CD4-positive, CD25-positive, alpha-beta regulatory T cell (primary cell): ENCODE measurements at places on chromosomes 1 and 21. TPM values are rescaled to one million over a fixed set of nuclear protein-coding genes. Genes with fewer than 3 reads are reported as not detected.

GRCh38 chr1:107132195-107132594, 8.6 kb upstream of the NTNG1 start:
- no peaks in the 10 kb centered on the region for H3K4me1 ChIP-seq
- no peak overlapping the region for H3K4me3 ChIP-seq
- H3K27me3 ChIP-seq = no peaks in the 10 kb centered on the region
- no peak for DNase-seq
- no peak overlapping the region for H3K27ac ChIP-seq
- H3K36me3 ChIP-seq = no peaks in the 10 kb centered on the region

DNA sequence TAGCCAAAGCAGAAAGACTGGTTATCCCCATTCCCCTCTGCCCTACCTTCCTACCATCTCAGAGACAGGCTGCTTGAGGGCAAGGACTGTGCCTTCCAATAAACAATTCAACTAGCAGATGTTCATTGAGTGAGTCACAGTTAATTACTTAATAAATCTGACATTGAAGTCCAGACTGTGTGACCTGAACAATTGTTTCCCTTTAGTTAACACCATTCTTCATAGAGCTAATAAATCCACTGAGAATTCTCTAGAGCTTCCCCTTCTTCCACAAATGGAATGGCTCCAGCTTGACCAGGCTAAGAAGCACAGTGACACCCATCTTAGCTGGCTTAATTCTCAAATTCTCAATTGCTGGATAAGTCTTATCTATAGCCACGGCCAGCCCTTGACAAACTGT, 61.9 kb upstream of the GJA5 start:
- no peak overlapping the region for H3K4me3 ChIP-seq
- no peak for DNase-seq
- H3K27me3 ChIP-seq = peaks cover 8% of the 10 kb centered on the region
- no peak overlapping the region for H3K27ac ChIP-seq
- no peaks in the 10 kb centered on the region for H3K36me3 ChIP-seq

DNA sequence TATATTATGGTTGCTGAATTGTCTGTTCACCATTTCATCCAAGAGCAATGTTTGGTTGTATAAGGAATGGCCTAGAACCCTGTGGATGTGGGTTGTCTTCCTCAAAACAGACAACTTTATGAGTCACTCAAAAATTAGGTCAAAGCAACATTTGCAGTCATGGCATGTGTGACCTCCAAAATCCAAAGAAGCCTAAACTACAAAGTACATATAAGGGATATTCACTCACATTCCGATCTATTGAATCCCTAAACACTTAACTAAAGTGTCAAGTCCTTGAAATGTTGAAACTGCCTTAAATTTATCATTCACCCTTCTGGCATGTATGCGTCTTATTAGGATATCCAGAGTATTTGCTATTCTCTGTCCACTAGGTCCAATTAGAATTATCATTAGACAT, 491.5 kb downstream of the NUF2 start:
- no peaks in the 10 kb centered on the region for H3K27me3 ChIP-seq
- H3K27ac ChIP-seq = no peak overlapping the region
- H3K36me3 ChIP-seq = no peaks in the 10 kb centered on the region
- H3K4me3 ChIP-seq = no peak overlapping the region
- no peak for DNase-seq
- no peaks in the 10 kb centered on the region for H3K4me1 ChIP-seq

GRCh38 chr1:42145389-42145716, 7.9 kb upstream of the GUCA2B start:
- H3K27ac ChIP-seq = no peak overlapping the region
- no peaks in the 10 kb centered on the region for H3K4me1 ChIP-seq
- peaks cover 6% of the 10 kb centered on the region for H3K27me3 ChIP-seq
- no peak overlapping the region for H3K4me3 ChIP-seq
- no peaks in the 10 kb centered on the region for H3K36me3 ChIP-seq

DNA sequence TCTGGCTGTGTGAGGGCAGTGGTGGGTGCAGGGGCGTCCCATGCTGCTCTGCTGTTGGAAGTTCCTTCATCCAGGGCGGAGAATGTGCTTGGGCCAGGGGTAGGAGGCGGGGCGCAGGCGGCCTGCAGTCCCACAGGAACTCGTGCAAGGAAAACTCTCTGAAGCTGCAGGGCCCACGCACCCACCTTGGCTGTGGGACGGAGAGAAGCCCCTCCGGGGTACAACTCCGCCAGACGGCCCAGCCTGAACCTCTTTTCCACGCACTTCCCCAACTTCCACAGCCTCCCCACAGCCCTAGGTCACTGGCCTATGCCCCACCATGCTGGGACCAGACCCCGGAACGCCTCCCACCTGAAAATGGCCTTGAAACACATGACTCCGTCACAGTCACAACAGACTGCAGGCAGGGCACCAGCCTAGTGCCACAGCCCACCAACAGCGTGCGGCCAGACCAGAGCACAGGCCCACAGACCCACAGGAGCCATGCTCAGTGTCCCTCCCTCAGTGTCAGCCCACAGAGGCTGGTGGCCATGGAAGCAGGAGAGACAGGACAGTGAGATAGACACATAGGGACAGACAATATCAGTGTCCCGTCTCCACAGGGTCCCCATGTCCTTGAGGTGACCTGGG, 47.8 kb downstream of the WNT9A start:
- no peaks in the 10 kb centered on the region for H3K36me3 ChIP-seq
- no peaks in the 10 kb centered on the region for H3K4me1 ChIP-seq
- no peak for DNase-seq
- no peak overlapping the region for H3K4me3 ChIP-seq
- H3K27me3 ChIP-seq = no peaks in the 10 kb centered on the region

- H3K4me1 ChIP-seq = peaks cover 12% of the 10 kb centered on the region
- no peaks in the 10 kb centered on the region for H3K36me3 ChIP-seq
- DNase-seq = no peak
- H3K27me3 ChIP-seq = no peaks in the 10 kb centered on the region
Measured at GRCh38 chr1:246728311-246728710, 4.1 kb downstream of the SCCPDH start.

DNA sequence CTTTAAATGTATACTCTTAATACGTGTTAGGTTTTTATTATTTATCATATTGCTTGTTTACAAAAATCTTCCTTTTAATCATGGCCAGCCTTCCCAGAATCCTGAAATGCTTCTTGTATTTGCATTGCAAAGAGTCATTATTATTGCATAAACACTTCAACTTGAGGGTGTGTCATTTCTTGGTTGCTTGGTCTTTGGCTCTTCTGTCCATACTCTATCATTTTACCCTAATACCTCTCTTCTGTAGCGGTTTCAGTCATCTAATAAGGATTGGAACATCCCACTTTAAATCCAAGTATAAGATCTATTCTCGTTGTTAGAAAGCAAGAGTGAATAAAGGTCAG, 200.6 kb upstream of the CACYBP start:
- no peaks in the 10 kb centered on the region for H3K27me3 ChIP-seq
- H3K4me3 ChIP-seq = peak overlapping the region; percentile 99
- H3K27ac ChIP-seq = peak overlapping the region; percentile 67
- DNase-seq = no peak
- no peaks in the 10 kb centered on the region for H3K36me3 ChIP-seq
- peaks cover 13% of the 10 kb centered on the region for H3K4me1 ChIP-seq

DNA sequence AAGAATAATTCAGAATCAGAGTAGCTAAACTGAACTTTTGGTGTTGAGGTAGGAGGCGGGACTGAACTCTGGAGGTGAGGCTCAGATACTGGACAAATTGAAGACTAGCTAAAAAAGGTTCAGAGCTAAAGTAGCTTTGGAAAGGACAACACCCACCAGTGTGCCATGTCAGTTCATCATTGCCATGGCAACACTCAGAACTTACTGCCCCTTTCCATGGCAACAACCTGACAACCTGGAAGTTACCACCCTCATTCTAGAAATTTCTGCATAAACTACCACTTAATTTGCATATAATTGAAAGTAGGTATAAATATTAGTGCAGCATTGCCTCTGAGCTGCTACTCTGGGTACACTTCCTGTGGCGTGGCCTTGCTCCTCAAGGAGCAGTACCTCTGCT, 30.3 kb upstream of the POGK start:
- peaks cover 3% of the 10 kb centered on the region for H3K27me3 ChIP-seq
- no peaks in the 10 kb centered on the region for H3K36me3 ChIP-seq
- H3K4me1 ChIP-seq = no peaks in the 10 kb centered on the region
- DNase-seq = no peak

NADK gene
- 52.6 TPM for total RNA-seq

SFN gene
- 1.3 TPM for total RNA-seq

KRTAP7-1 gene
- total RNA-seq = not detected

LMX1A gene
- not detected for total RNA-seq

RGS7 gene
- total RNA-seq = not detected

MAN1C1 gene
- 15.1 TPM for total RNA-seq

GABRD gene
- total RNA-seq = 0.22 TPM
